Lower leg skin (tissue), 4 donors: ENCODE measurements at places on chromosomes 6 and 20.

DNA sequence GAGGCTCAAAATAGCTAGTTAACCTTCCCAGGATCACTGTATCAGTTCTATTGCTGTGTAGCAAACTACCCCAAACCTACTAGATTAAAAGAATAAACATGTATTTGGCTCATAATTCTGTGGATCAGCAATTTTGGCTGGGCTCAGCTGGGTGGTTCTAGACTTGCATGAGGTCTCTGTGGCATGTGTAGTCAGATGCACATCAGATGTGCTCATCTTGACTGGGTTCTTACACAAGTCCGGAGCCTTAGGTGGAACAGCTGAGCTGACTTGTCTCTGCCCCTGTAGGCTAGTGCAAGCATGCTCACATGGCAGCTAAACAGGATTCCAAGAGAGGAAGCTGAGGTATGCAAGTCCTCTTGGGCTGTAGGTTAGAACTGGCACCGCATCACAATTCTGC lies 173.2 kb upstream of the PRND start:
- DNase-seq = no peak

- peak; percentile 85 for DNase-seq
These were observed 3.4 kb upstream of the CTSZ start for GRCh38 chr20:59010321-59010994.

DNA sequence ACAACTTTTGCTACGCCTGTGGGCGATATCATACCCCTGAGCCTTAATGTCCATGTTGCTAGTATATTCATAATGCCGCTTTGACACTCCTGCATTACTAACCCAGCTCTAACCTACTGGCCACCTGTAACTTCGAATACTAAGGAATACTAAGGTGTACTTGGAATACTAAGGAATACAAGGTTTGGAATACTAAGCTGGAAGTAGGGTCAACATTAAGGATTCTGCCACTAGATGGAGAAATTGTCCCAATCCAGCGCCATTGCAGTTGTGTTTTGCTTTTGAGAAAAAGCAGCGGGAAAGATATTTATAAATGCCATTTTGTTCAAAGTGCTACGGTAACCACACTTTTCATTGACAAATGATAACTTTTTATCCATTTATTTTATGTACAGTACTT lies 10.7 kb downstream of the TBXT start:
- no peak for DNase-seq

DNA sequence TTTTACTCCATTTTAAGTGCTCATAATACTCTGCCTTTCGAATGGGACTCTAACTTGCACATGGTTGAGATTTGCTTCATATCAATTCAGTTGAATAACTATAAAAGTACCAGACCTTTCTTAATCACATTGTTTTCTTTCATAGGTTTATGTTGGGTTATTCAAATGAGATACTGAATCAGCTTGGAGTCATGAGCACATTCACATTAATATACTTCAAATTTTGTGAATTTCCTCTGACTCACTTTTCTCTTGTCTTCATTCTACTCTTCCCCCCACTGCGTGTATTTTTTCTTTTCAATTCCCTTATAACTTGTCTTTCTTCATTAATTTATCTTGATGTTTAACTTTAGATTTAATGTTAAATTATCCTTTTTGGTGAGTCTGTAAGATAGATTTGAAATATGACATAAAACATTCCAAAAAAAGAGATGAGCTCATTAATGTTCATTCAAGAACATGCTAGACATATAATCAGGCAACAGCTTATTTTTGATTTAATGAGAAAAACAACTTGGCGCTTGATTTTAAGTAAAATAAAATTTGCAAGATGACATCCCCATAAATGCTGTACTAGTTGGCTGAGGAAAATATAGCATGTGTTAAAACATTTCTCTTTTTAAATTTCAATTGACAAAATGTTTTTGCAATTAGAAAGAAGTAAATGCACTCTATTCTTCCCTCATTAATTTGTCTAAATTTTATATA lies 736.0 kb downstream of the CD109 start:
- no peak for DNase-seq

GRCh38 chr6:48978016-48978415 lies 485.0 kb downstream of the MMUT start:
- no peak for DNase-seq

DNA sequence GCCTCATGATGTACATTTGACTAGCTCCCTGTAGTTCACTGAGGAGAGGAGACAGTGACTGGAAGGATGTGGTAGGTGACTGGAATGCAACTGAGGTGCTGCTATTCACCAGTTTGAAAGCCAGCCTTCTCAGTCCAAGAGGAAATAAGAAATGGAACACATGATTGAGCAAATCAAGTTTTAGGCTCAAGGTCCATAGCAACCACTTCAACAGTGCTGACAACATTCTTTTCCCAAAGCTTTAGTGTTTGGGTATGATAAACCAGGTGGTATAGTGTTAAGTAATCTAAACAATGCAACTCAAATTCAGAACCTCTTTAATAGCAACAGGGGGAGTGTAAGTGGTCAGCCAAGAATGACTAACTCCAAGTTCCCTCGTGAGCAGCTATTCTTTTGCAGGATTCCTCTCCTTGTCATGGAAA lies 9.2 kb downstream of the ZHX3 start:
- no peak for DNase-seq
